ENCODE measurements at places on chromosomes 7 and 10. TPM values are rescaled to one million over a fixed set of nuclear protein-coding genes. Genes with fewer than 3 reads are reported as not detected.

The SVOPL gene
- 3.1 TPM for total RNA-seq

The MEOX2 gene
- 0.52 TPM for total RNA-seq

The HOXA10 gene
- 25.8 TPM for total RNA-seq

The FAM180A gene
- 1.3 TPM for total RNA-seq

DNA sequence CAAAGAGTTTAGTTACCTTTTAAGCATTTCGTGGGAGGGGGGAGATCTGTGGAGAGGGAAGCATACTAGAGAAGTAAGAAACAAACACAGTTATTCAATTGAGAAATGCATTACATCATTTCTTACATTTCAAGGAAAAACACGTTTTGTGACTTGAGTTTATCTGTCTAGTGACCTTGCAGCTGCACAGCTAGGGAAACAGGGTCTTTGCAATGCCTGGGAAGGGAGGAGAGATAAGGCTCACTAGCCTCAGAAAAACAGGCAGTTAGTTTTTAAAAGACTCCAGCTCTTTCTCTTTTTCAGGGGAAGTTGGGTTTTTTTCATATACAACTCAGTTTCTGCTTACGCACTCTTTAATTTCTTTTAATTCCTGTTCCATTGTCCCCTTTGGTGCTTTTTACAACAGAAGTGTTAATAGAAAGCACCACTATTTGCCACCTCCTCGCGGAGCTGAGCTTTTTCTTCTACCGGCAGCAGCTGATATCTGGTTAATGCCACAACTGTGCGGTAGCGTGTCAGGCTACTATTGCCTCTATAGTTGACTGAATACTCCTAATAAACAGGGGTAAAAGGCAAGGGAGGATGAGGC, 5.6 kb downstream of the CYP3A43 start:
- no peak for DNase-seq

GRCh38 chr7:13290975-13291374, 603.5 kb downstream of the ARL4A start:
- no peak for DNase-seq

GRCh38 chr10:30502266-30503060, 68.5 kb downstream of the MAP3K8 start:
- peak; percentile 69 for DNase-seq

DNA sequence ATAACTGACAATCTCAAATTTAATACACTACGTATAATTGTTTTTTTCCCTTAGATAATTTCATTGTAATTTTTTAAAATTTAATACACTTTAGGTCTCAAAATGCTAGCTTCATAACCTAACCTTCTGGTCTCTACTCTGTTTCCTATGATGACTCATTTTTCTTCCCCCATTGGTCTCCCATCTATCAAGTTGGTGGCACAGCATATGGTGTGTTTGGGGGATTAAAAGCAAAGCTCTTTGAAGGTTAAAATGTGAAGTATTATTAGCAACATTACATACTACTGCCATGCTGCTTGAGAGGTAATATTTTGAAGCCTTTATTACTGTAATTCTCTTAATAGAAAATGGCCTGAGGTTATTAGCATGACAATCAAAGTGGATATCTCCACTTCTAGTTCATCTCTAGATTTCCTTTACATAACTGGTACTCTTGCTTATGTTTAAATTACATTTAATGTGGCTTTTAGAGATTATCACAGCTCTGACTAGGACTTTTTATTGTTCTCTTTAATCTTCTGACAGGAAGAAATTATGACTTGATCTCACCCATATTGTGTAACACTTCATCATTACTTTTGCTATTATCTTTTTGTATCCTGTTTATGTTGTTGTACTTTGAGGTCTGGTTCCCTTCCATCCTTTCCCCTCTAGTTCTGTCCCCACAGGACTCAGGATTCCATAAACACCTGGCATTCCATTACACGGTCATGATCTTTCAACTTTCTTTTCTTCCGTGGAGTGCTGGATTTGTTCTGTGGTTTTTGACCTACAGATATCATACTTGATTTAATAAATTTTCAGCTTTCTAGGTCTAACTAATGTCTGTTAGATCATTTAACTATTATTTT, 185.1 kb downstream of the SEMA3D start:
- DNase-seq, result no peak

DNA sequence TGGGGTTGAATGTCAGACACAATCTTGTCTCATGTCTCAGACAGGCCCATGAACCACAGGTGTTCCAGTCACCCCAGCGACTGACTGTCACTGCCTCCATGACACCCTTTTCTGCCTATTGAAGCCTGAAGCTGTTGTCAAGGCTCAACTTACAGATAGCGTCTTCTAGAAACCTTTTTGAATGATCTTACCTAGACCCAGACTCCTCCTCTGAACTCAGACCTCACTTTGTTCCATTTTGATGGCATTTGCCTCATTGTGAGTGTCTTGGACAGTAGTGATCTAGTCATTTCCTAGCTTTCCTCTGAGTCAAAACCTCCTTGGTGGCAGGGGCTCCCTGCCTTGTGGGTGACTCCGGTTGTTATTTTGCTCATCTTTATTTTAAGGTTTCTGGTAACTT, 98.3 kb upstream of the AGK start:
- DNase-seq, result no peak

GRCh38 chr10:111986079-111986478, 197.5 kb downstream of the GPAM start:
- DNase-seq, result no peak

DNA sequence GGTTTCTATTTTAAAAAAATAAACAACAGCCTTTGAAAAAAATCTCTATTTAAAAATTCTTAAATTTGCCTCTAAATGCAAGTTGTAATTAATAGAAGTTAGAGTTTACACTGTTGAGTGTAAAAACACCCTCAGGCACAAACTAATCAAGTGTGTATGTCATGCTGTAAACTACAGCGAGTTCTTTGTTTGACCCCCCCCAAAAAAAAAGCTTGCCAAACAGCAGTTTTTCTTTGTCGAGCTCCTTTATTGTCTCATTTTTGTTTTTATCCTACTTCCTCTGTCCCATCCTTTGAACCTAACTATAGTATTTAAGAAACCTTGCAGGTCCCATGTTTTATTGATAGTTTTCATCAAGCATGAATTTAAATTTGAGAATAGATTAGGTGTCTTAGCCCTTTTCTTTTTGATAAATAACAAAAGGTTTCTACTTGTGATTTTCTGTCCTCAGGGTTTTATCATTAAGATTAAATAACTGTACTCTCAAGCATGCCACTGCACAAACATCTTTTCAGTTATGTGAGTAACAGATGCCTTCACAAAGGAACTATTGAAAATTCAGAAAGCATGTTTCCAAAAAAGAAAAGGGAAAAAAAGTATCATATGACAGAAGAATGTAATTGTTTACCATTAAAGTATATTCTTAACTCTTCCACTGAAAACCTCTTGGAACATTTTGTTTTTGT, 176.0 kb downstream of the ARID5B start:
- no peak for DNase-seq

DNA sequence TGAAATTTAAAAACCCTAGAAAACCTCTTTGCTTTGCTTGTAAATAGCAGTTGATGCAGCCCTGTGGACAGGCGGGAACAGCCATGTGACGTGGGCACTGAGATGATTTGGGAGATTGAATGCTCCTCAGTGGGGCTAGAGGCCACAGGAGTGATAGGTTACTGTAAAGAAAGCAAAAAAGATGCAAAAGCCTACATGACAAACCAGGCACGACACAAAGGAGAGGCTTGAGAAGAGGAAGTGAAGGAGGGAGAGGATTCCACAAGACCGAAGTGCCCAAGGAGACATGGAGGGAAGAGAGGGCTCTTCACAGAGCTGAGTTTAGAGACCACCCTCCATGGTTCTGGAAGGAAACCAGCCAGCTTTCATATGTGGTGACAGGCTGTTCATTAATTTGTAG, 25.7 kb downstream of the IKZF1 start:
- no peak for DNase-seq

GRCh38 chr7:29432721-29433120, 130.9 kb upstream of the PRR15 start:
- no peak for DNase-seq

- no peak for DNase-seq
These were observed 244.7 kb downstream of the EBF3 start for GRCh38 chr10:129719415-129719739.

- DNase-seq, result no peak
These were observed 59.4 kb downstream of the MTPN start for GRCh38 chr7:135917721-135918120.

GRCh38 chr7:38178695-38179344, 775 bp downstream of the STARD3NL start:
- no peak for DNase-seq

DNA sequence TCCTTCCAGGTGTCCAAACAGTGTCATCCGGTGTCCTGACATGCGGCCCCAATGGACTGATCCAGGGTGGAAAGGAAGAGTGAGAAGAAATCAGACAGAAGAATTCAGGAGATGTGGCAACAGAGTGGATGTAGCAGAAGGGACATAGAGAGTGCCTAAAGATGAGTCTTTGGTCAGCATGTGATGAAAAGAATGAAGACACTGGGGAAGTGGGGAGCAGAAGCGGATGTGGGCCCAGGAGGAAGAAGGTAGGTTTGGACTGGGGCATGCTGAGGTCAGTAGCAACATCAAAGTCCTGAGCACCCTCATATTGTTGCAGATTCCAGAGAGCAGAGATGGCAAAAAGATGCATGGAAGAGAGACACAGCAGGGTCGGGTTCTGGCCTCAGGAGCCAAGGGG, 71.8 kb upstream of the STEAP1B start:
- no peak for DNase-seq

- DNase-seq, result peak; percentile 16
These were observed 185.7 kb upstream of the AUTS2 start for GRCh38 chr7:69412331-69413146.

GRCh38 chr10:35758076-35758475, 116.0 kb upstream of the FZD8 start:
- DNase-seq, result no peak
